ENCODE measurements at places on chromosomes 13 and 19.

GRCh38 chr19:9885077-9885552, 50.0 kb downstream of the PIN1 start:
- no peak for DNase-seq

- DNase-seq: no peak
Observed at GRCh38 chr19:494171-495080, 1.9 kb upstream of the MADCAM1 start.

DNA sequence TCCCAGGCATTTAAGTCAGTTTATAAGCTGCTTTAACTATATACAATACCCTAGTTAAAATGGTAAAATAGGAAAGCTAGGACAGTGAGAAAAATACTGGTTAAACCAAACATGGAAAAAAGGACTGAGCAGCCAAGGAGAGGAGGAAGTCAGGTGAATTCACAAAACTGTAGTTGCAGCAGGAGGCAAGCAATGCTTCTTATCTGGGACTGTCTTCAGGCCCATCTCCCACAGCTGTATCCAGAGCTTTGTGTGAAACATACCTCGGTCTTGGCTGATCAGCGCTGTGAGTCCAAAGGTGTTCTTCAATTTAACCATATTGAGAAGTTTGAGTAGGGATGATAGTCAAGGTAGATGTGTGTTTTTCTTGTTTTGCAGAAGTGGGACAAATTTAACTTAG, 15.7 kb upstream of the SUPT20H start:
- no peak for DNase-seq

DNA sequence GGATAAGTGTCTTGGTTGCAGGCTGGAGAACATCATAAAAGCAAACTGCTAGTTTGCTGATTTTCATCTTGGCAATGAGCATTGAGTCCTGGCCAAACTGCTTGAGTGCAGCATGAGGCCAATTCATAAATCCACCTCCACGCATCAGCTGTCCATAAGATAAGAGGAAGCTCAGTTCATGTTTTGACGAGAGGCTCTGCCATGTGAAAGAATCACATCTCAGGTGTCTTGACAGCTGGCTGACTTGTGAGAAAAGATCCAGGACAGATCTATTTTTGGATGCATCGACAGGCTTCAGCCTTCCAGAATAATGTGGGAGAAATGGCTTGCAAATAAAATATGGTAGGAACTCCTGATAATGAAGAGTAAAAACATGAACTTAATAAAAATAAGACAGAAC, 5.4 kb upstream of the ZNF682 start:
- no peak for DNase-seq

GRCh38 chr13:48214519-48215121, 18.4 kb upstream of the ITM2B start:
- no peak for DNase-seq

GRCh38 chr19:1004803-1005664, 4.8 kb downstream of the GRIN3B start:
- no peak for DNase-seq

DNA sequence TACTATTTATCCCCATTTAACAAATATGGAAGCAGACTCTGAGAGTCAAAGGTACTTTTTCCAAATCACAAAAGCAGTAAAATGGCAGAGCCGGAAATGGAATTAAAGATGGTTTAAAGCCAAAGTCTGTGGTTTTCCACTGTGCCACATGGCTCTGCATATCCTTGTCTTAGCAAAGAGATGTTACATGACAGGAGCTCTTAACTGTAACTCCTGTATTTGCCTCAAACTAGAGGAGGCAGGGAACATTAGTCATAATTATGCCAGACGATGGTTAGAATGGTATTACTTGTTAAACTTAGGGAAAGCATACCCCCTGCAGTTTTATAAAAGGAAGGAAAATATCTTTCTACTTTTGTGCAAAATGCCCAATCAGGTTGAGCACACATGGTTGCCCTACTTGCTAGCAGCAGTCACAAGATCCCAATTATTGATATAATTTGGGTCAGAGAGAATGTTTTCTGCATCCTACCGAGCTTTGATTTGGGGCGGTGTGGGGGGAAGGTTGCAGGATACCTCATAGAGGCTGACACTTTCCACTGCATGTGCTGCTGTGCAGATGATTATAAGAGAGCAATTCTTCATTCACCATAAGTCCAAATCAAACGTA, 42.0 kb upstream of the MAB21L1 start:
- no peak for DNase-seq

DNA sequence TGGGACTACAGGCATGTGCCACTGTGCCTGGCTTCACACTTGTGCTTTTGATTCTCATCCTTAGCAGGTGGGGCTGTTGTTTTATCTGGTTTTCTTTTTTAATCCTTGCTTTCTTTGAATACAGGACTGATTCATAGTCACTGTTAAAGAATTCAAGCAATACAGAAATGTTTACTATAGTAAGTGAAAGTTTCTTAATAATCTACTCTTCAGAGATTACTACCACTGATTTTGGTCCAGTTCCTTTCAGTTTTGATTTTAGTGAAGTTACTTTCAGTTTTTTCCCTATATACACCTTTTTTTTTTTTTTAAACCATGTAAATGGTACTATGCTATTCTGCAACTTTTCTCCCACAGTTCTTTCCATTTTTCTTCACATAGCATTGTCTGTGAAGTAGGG, 53.6 kb downstream of the GATAD2A start:
- DNase-seq: no peak

DNA sequence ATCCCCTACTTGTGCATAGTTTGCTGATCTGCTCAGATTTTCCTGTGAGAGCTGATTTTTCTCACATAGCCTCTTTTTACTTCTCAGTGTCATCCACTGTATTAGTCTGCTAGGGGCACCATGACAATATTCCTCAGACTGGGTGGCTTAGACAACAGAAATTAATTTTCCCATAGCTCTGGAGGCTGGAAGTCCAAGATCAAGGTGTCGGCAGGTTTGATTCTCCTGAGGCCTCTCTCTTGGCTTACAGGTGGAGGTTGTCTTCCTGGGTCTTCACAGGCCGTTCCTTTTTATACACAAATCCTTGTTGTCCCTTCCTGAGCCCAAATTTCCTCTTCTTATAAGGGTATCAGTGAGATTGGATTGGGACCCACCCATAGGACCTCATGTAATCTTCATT, 9.2 kb downstream of the LRCH1 start:
- DNase-seq: no peak

DNA sequence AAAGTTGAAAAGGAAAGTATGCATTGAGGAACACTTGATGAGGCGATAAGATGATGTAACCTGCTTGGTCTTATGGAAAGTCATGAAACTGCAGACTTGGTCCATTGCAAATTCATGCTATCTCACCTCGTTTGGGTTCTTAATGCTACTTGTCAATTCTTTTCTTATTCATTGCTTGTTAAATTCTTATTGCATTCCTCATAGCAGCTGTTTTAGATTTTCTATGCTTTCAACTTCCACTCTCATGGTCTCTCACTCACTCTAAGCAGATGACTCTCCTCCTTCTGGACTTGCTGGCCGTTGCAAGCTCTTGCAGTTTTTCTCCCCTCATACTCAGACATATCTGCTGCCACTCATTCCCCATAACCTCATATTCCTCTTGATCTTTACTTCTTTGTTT, 67.8 kb upstream of the CSNK1A1L start:
- no peak for DNase-seq

DNA sequence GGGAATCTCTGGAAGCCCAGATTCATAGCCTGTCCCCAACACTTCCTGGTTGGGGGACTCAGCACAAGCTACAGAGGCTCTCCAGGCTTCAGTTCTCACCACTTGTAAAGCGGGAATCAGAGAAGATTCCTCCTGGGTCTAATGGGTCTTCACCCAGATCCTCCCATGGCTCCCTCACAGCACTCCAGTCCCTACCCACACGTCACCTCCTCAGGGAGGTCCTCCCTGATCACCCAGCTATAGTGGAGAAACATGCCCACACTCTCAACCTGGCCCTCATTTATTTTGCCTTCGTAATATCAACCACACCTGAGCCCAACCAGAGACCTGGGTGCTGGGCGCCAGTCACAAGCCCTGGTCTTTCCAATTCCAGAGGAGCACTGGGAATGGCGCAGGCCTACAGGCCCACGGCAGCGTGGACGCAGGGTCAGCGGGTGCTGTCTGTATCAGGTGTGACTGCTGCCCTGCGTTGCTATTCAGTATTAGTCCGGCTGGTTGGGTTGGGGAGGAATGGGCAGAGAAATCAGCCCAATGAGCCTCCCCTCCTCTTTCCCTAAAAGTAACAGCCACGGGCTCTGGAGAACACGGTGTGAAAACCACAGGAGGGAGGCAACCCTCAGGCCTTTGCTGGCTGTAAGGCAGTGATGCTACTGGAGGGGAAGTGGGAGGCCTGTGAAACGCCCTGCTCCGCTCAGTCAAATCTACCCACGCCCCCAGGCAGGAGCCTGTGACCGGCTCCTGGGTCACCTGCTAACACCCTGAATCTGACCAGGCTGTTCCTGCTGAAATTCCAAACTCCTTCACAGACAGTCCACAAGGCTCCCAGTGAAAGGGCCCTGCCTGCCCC, 5.2 kb downstream of the AKT2 start:
- DNase-seq: no peak
